ENCODE measurements at places on chromosomes 3 and 15.

DNA sequence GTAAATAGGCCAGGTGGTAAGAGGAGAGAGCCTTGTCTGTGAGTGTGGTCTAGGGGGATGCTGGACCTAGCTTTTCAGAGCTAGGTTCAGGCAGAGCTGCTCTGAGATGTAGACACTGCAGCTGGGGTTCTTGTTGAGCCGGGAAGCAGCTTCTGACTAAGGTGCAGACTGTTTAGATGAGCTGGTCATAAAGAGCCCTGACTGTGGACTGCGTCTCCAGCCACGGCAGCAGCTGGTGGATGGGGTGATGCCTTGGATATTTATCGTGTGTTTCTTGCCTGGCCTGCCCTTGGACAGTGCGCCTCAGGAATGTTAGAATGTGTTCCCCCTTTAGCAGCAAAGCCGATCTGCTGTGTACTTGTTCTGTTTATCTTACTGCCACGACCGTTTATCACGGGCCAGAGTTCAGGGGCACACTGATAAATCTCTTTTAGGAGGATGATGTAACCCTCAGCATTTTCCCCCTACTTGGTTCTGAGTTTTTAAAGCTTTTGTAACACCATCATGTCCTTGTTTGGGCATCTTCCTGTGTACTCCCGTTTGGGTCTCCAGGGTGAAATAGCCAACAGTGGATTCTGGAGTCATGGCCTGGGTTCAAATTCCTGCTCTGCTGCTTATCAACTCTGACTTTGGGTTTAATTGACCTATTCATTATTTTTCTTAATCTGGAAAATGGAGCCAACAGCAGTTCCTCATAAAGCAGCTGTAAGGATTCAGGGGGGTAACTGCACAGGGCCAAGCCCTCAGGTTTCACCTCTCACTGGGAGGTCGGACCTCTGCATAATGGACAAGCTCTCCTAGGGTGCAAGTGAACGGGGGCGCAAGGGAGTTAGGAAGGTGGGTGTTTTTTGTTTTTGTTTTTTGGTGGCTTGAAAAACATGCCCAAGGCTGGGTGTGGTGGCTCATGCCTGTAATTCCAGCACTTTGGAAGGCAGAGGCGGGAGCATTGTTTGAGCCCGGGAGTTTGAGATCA, 51.4 kb downstream of the FLNB start:
- no peak for DNase-seq

DNA sequence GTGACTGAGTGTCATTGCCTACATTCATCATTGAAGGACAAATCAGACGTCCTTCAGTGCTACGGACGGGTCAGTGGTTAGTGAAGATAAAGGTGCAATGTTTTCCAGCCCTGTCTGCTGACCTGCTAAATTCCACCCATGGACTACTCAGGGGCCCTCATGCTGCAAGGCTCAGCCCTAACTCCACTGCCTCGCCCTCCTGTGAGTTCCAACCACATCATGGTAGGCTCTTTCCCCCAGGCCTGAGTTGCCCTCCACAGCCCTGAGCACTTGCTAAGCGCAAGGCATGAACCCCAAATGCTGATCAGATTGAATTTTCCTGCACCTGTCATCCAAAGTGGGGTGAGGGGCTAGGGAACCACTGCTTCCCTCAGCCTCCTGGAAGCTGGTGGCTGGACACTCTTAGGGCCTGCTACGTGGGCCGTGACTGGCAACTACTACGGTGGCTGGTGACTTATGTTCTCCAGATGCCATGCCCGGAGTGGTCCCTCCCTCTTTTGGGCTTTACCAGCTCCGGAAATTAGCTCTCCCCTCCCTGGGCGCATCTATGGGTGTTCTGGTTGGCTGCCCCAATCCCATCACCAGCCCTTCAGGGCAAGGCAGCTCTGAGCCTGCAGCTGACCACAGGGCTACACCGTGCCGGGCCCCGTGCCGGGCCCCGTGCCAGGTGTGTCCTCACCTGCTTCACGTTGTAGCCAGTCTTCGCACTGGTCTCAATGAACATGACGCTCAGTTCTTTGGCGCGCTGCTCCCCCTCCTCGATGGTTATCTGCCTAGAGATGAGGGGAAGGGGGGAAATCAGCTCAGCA, 32.1 kb downstream of the SRPRB start:
- no peak for DNase-seq

GRCh38 chr15:51536965-51537574, 85.5 kb downstream of the DMXL2 start:
- DNase-seq: no peak

DNA sequence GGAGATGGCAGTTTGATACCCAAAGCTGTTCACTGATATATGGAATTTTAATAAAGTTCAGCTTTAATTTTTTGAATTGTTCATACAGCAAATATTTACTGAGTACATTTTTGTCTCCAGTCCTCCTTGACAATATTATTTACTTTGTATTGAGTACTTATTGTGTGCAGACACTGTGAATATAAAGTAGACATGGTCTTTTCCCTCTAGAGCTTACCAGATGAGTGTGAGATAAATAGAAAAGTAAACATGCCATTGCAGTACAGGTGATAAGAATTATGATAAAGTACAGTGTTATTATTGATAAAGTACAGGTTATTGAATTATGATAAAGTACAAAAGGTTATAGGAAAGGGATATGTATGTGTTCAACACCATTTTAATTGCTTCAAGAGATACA, 2.1 kb downstream of the UBA5 start:
- DNase-seq: no peak

GRCh38 chr3:139317660-139318430, 26.0 kb upstream of the MRPS22 start:
- DNase-seq: no peak

DNA sequence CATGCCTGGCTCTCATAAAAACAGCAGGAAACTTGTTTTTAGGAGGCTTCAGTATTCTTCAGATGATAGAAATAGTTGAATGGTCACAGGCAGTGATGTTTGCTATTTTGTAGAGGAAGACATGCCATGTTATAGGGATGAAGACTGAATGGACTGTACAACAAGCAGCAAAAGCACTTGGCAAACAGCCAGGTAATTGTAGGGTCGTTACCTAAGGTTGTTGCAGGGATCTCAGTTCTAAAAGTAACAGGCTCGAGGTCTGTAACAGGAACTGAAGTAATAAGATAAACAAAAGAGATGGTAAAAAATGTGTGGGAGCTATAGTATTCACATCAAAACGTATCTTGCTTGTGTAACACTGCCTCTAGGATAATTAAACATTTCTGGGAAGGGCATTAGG, 116.3 kb downstream of the TFG start:
- no peak for DNase-seq

GRCh38 chr3:111252779-111253178, 181.2 kb downstream of the NECTIN3 start:
- no peak for DNase-seq

GRCh38 chr15:69574506-69574905, 121.9 kb downstream of the RPLP1 start:
- DNase-seq: no peak

GRCh38 chr3:141863491-141863890, 13.0 kb upstream of the ATP1B3 start:
- DNase-seq: no peak

GRCh38 chr3:63450023-63450422, 171.9 kb downstream of the SYNPR start:
- no peak for DNase-seq

GRCh38 chr3:175312791-175313190, 453.7 kb downstream of the NAALADL2 start:
- no peak for DNase-seq

All from AG09319 (cell line).